Activated CD4-positive, alpha-beta T cell treated with anti-CD3 and anti-CD28 coated beads, Interleukin-2, amount 50 U/mL, for 24 hours (primary cell): ENCODE measurements at places on chromosomes 3 and 15.

DNA sequence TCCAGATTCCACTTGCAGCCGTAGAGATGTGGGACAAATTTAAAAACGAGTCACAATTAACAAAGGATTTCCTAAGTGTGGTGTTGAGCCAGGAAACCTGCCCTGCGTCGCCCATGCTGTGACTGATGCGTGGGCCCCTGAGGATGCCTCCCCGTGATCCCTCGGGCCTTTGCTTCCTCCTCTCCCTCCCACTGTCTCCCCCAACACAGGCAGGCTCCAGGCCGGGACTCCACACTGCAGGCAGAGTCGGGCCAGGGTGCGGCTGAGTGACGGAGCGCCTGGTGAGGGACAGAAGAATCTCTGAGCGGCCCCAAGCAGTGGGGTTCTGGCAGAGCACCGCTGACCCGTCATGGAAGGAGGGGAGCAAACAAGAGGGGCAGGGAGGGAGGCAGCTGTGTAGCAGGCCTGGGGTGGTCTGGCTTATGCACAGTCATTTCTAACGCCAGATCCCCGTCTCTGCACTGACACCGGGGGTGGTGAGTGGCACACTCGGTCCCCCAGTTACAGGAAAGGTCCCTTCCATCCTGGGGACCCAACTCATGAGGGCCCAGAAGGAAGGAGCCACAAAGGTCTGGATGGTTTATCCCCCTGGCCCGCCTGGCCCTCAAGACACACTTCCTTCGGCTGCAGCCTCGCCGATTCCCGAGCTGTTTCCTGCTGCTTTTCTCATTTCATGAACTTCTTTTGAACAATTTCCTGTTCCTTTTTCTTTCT, 91.0 kb downstream of the XXYLT1 start:
- DNase-seq: no peak

GRCh38 chr3:192408647-192409200, 318.6 kb downstream of the FGF12 start:
- no peak for DNase-seq

DNA sequence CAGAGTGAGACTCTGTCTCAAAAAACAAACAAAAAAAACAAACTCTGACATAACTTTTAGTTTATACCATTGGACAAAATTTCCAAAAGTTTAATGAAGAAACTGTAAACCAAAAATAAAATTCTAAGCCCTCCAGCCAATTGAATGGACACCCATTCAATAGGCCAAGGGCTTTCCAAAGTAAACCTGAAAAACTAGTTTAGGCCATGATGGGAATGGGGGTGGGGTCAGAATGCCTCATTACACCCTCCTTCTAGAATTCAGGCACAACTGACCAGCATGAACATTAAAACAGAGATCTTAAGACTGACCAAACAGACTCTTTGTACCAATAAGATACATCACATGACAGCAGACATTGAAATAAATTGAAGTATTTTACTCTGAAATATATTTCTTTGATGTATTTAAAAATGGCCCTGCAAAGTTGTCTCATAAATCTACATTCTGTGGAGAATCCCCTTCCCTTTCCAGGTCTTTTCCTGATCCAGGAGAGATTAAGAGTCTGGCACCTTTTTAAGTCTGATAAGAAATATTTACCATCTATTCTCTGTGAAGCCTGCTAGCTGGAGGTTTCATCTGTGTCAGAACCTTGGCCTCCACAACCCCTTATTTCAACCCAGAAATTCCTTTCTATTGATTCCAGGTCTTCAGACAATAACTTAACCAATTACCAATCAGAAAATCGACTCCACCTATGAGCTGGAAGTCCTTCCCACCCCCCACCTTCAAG, 15.7 kb downstream of the THOC7 start:
- DNase-seq: no peak

DNA sequence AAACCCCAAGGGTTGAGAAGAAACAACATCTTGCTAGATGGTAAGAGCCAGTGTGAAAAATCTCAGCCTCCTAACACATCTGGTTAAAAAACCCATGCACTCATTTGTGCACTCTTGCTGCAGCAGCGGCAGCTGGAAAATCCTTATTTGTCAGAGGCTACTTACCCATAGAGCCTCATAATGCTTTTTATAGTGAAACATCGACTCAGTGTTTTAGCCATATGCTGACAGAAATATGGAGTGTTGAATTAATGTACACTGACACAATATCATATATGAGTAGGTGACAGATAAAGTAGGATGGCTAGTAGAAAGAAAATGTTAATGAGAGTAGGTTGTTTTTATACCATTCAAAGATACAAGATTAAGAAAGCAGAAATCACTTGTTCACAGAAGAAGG, 13.0 kb downstream of the SLC9A9 start:
- no peak for DNase-seq

DNA sequence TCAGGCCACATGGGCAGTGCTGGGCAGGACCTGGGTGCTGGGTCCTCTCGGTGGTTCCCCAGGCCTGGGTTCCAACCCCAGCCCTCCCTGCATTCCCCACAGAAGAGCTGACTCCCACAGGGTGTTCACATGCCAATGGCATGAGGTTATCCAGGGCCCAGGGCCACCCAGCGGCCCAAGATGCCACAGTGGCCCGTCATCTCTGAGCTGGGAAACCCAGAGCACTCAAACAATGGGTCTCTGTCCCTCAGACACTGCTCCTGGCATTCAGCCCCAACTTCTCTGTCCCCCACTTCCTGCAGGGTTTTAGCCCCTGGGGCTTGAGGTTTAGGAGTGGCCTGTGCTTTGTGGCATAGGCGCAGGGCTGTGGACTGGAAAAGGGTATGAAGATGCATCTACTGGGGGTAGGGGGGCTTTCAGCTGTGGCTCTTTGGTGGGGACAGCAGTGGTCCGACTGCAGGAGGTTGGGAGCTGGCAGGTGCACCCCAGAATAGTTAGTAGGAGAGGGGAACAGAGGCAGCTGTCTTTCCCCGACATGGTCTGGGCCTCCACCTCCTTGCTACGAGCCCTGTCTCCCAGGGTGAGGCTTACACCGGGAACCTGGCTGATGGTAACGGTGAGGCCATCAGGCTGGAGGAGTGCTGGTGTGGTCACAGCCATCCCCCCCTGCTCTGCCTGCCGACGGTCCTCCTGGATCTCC, 1.7 kb downstream of the CCDC9B start:
- DNase-seq: no peak

DNA sequence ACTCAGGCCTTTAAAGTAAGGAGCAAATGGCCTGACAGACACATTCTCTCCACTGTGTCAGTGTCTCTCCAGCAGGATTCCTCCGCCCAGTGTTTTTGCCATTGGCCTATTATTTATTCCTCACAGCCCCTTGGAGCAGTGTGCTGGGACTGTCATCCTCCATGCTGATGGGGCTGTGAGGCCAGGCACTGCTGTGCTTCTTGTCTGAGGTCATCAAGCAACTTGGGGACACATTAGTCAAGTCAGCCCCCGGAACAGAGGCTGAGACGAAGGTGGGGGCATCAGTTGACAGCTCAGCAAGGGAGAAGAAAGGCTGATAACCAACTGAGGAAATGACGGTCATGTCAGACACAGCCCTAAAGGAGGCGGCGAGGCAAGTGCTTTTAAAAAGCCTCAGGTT, 67.4 kb downstream of the XXYLT1 start:
- DNase-seq: no peak

- no peak for DNase-seq
Measured at GRCh38 chr3:143901105-143901504, 52.8 kb upstream of the SLC9A9 start.

- no peak for DNase-seq
Measured at GRCh38 chr3:23877329-23877980, 39.3 kb downstream of the NKIRAS1 start.

DNA sequence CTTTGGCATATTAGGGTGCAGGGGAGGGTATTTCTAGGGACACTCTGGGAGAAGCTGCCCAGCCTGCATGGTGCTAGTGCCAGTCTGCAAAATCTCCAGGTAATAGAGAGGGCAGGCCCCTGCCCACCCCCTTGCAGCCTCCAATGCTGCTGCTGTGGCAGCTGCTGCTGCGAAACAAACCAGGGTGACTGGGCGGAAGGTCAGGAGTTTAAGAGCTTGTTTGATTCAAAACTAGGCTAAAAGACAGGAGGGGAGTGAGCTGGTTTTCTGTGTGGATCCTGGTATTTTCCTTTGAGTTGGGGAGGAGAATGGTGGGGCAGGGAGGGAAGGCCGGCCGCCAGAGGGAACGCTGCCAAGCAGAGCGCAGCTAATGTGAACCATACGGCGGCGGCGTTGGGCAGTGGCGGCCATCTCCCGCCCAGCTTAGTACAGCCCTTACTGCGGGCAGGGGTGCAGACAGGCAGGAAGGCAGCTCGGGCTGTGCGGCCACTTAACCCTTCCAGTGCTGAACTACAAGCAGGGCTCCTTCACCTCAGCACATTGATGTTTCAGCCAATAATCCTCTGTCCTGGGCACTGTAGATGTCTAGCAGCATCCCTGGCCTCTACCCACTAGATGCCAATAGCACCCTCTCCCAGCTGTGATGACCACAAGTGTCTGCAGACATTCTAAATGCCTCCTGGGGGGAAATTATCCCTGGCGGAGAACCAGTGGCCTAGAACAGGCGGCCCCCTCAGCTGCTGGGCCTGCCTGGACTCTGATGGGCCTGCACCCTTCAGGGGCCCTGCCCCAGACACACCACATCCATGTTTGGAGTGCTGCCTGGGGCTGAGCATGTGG, 125.7 kb downstream of the EEFSEC start:
- DNase-seq: no peak

DNA sequence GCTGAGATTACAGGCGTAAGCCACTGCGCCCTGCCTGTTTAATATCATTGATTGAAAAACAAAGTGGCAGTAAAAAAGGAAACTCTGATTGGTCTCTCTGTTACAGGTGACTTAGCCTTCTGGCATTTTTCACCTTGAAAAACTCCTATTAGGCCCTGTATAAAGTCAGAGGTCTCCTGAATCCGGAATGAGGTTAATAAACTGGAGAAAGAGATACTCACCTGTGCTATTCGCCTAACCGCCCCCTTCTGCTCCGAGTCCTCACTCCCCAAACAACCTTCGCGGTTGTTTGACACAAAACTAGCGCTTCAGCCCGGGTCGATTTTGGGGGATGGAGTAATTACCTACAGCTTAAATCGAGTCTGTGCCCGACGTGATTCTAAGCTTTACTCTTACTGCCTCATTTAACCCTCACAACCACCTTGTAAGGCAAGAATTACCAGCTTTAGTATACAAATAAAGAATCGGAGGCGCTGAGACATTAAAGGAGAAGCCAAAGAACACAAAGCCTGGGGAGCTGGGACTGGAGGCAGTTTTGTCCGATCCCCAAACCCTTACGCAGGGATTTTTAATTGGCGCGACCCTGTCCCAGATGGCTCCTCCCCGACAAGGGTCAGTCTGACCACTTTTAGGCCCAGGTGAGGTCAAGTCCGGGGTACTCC, 441 bp downstream of the CEP70 start:
- DNase-seq: no peak

DNA sequence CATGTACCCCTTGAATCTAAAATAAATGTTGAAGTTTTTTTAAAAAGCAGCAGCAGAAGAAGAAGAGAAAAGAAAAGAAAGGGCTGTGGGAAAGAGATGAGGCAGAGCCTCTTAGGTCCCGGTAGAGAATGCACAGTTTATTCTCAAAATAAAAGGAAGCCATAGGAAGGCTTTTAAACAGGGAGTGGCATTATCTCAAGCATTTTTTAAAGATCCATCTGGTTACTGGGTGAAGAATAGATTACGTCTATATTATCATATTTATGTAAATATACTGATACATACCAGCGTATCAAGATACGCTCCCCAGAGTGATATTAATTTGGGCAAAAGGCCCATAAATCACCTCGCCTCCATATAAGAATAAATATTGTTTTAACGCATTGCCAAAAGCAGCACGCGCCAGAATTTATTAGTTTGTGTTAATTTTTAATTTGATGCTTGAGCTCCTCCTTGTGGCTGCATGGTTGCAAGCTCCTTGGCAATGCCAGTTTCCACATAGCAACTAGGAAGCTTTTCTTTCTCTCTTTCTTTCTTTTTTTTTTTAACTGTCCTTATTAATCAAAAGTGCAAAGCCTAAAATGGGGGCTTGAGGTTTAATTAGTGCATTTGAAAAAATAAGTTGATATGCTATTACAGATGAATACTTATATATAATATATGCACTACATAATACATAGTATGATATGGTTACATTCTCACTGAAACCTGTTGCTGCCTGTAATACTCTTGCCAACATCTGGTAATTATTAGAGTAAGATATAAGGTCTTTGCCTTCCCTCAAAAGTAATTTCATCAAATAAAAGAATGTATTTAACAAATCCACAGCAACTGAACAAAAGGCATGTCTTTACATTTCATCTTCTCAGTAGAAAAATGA, 242.8 kb upstream of the UBE2E2 start:
- no peak for DNase-seq

DNA sequence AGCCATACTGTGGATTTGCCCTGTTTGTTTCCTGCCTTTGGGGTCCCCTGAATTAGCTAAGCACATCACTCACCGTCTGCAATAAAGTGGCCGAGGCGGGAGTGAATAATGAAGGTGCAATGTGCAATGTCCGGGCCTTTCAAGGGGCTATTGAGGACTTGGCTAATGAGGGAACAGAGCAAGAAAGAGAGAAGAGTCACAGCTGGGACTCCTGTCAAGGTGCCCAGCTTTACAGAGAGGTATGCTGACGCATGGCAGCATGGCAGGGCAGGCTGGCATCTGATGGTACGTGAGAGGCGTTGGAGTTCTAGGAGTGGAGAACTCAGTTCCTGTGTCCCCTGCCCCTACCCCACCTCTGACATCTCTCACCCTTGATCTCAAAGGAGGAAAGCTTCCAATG, 13.8 kb upstream of the ATP2B2 start:
- no peak for DNase-seq

DNA sequence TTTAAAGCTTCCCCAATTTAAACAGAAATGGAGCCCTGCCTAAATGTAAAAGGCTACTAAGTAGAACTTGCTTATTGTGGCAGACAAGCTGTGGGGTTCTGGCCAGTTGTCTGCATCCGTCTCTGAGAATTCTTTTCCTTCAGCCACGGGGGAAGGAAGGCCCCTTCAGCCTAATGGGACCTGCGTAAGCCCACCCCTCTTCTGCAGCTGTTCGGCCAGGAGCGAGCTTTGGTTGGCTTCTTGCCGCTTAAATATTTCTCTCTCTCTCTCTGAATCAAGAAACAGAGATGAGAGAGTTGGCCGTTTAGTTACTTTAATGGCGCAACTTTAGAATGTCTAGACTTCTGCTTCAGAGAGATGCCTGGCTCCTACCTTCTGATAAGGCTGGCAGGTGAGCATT, 151.7 kb upstream of the PROK2 start:
- DNase-seq: no peak

DNA sequence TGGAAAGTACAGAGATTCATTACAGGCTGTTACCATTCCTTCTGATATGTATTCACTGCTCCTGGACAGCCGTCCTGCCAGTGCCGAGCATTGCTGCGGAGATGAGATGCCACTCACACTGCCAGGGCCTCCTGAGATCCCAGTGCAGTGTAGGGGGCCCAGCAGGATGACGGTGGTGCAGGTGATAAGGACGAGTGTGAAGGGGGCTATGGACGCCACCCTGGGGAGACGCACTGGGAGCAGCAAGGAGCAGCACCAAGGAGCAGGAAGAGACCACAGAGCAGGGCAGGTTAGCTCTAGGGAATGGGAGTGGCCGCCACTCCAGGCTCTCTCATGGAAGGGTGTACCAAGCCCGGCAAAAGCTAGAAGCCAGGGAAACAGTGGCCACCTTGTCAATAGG, 4.0 kb upstream of the KLF15 start:
- DNase-seq: no peak

- DNase-seq: no peak
Measured at GRCh38 chr3:145681181-145681580, 479.8 kb downstream of the PLOD2 start.
